ENCODE measurements at places on chromosomes 2 and 18. TPM values are rescaled to one million over a fixed set of nuclear protein-coding genes. Genes with fewer than 3 reads are reported as not detected.

The ERMN gene
- 0.10 TPM for total RNA-seq

The UGT1A1 gene
- 0.10 TPM for total RNA-seq

The GNAL gene
- 4.1 TPM for total RNA-seq

The CRYGC gene
- total RNA-seq, result not detected

The SLC25A52 gene
- 0.30 TPM for total RNA-seq

The ATG16L1 gene
- total RNA-seq, result 20.3 TPM

The PSD4 gene
- 12.9 TPM for total RNA-seq

The IL1F10 gene
- 2.7 TPM for total RNA-seq

The KLHL14 gene
- 0.30 TPM for total RNA-seq

The ARL4C gene
- total RNA-seq, result 17.2 TPM

The RAD51AP2 gene
- total RNA-seq, result 0.20 TPM

The LTBP1 gene
- 111 TPM for total RNA-seq

The GPAT2 gene
- 1.2 TPM for total RNA-seq

The DLGAP1 gene
- 5.3 TPM for total RNA-seq

The SLC14A1 gene
- total RNA-seq, result 11.9 TPM

The SPP2 gene
- total RNA-seq, result not detected

The IGFBP5 gene
- 246 TPM for total RNA-seq

The SRD5A2 gene
- total RNA-seq, result not detected

The STARD6 gene
- not detected for total RNA-seq

The UGT1A10 gene
- total RNA-seq, result not detected

Data from skin of body (tissue), 3 donors.